Activated T-helper 2 cell treated with anti-CD3 and anti-CD28 coated beads, Interferon-gamma antibody, Interleukin-2, Interleukin-4, amounts not matched to agents 10 μg/mL and 5 μg/mL and 100 μg/mL, durations not matched to agents 14 hours and 24 hours and 36 hours (primary cell): ENCODE measurements at places on chromosomes 7 and 10. TPM values are rescaled to one million over a fixed set of nuclear protein-coding genes. Genes with fewer than 3 reads are reported as not detected.
A peak's percentile ranks its signal among the peaks of the same experiment; 100 is the strongest.

GRCh38 chr7:55432939-55433784 lies 68.0 kb downstream of the LANCL2 start:
- peaks cover 4% of the 10 kb centered on the region for H3K4me1 ChIP-seq
- H3K27ac ChIP-seq = no peak overlapping the region
- H3K36me3 ChIP-seq = no peaks in the 10 kb centered on the region
- H3K4me3 ChIP-seq = no peak overlapping the region
- DNase-seq = no peak
- H3K27me3 ChIP-seq = no peaks in the 10 kb centered on the region

GRCh38 chr10:49311555-49312236 lies 12.7 kb downstream of the C10orf71 start:
- H3K36me3 ChIP-seq = no peaks in the 10 kb centered on the region
- no peak overlapping the region for H3K4me3 ChIP-seq
- H3K27me3 ChIP-seq = peaks cover 15% of the 10 kb centered on the region
- H3K27ac ChIP-seq = peak overlapping the region; percentile 10
- DNase-seq = no peak
- H3K4me1 ChIP-seq = peaks cover 24% of the 10 kb centered on the region

DNA sequence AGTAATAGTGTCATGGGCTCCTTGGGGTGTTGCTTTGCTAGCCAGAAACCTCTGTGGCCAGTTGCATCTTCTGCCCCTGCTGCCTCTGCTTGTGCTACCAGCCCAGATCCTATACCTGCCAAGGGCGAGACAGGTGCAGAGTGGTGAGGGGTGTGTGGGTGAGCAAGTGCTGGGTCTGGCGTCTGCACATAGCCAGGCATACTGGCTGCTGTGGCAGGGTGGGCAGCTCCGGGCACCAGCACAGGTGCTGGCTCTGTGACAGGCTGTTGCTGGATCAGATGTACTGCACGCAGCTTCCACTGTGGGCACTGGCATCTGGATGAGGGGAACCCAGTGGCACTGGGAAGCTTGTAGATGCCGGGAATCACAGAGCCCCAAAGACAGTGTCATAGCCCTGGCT lies 148.4 kb downstream of the NXPH1 start:
- no peak for DNase-seq
- H3K27me3 ChIP-seq = no peaks in the 10 kb centered on the region
- H3K27ac ChIP-seq = no peak overlapping the region
- H3K36me3 ChIP-seq = no peaks in the 10 kb centered on the region
- H3K4me3 ChIP-seq = no peak overlapping the region

- H3K27me3 ChIP-seq = peaks cover 5% of the 10 kb centered on the region
- H3K4me3 ChIP-seq = no peak overlapping the region
- H3K36me3 ChIP-seq = no peaks in the 10 kb centered on the region
- DNase-seq = no peak
Measured at GRCh38 chr10:27685681-27686080, 59.9 kb downstream of the MKX start.

GRCh38 chr10:98242823-98243222 lies 25.2 kb downstream of the LOXL4 start:
- H3K4me1 ChIP-seq = peaks cover 9% of the 10 kb centered on the region
- H3K27me3 ChIP-seq = no peaks in the 10 kb centered on the region
- no peak for DNase-seq
- H3K27ac ChIP-seq = no peak overlapping the region
- H3K4me3 ChIP-seq = no peak overlapping the region

DNA sequence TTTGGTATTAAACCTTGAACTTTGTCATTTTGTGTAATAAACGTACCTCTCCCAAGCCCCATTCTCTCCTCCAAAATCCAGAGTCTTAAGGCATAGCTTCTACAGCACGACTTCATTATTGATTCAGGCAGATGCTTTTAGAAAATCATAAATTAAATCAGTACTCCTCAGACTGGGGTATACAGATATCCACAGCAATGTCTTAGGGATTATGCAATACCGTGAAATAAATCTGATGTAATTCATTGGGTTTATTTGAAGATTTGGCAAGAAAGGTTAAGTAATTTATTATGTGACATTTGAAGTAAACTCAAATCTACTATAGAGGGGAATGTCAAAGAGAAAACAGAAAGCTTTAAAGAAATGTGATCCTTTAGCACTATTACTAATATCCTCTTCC lies 246.1 kb upstream of the PLXDC2 start:
- no peaks in the 10 kb centered on the region for H3K27me3 ChIP-seq
- DNase-seq = no peak
- no peak overlapping the region for H3K4me3 ChIP-seq
- no peaks in the 10 kb centered on the region for H3K36me3 ChIP-seq

DNA sequence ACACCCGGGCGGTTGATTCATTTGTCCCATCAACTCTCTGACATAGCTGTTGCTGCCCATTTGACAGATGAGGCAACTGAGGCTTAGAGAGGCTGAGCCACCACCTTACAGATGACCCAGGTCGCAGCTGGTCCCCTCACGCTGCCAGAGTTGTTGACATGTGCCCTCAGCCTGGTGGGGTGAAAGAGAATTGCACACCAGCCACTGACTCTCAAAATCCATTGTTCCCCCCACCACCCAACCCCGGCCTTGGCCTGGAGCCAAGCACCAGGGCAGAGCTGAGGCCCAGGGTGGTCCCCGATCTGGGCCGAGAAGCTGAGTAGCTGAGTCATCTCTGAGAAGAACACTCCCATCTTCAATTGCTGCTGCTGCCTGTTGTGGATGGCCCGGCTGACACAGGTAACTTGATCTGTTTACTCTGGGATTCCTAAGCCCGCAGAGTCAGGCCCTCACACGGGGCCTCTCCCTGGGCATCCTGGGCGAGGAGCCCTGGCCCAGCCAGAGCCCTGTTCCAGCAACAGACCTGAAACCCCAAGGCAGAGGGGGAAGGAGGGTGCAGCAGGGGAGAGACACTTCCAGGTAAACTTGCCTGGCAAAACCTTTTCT lies 27.5 kb downstream of the PVRIG start:
- H3K4me3 ChIP-seq = no peak overlapping the region
- no peak for DNase-seq
- H3K27ac ChIP-seq = no peak overlapping the region
- peaks cover 3% of the 10 kb centered on the region for H3K36me3 ChIP-seq
- peaks cover 14% of the 10 kb centered on the region for H3K4me1 ChIP-seq

DNA sequence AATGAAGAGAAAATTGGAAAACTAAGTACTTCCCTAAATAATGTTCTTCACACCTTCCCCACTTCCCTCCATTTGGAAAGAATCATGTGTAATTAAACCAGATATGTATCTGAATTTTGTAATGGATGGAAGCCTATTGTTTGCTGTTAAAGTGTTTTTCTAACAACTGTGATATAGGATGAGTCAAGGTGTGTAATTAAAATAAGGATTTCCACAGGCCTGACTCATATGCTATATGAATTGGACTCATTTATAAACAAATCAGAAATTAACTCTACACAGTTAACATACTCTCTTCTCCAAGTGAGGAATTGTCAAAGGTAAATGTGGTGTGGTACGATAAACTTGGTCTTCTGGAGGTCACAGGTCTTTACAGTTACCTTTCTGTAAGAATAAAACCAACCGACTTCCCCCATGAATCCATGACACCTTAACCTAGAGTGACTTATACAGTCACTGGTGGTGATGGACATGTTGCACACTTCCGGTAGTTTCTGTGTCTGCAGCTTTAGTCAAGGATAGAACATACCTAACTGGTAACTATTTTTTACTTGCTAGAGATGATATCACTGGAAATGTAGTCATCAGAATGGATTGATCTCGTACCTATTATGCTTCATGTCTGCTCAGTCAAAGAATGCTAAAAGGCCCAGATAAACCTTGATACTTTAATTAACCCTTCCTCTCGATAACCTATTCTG lies 12.8 kb downstream of the PNLIPRP3 start:
- no peaks in the 10 kb centered on the region for H3K27me3 ChIP-seq
- no peak overlapping the region for H3K4me3 ChIP-seq
- H3K36me3 ChIP-seq = no peaks in the 10 kb centered on the region
- H3K4me1 ChIP-seq = peaks cover 4% of the 10 kb centered on the region
- no peak for DNase-seq

- no peaks in the 10 kb centered on the region for H3K36me3 ChIP-seq
- H3K4me1 ChIP-seq = no peaks in the 10 kb centered on the region
- no peak overlapping the region for H3K4me3 ChIP-seq
- no peak overlapping the region for H3K27ac ChIP-seq
- DNase-seq = no peak
Measured at GRCh38 chr7:35556515-35557471, 138.1 kb downstream of the HERPUD2 start.

GRCh38 chr10:34722404-34722803 lies 92.7 kb downstream of the PARD3 start:
- H3K27ac ChIP-seq = no peak overlapping the region
- no peak overlapping the region for H3K4me3 ChIP-seq
- H3K4me1 ChIP-seq = no peaks in the 10 kb centered on the region
- peaks cover 2% of the 10 kb centered on the region for H3K27me3 ChIP-seq
- DNase-seq = no peak

GRCh38 chr7:102872460-102872859 lies 40.3 kb upstream of the LRRC17 start:
- no peak overlapping the region for H3K27ac ChIP-seq
- H3K4me1 ChIP-seq = peaks cover 36% of the 10 kb centered on the region
- H3K27me3 ChIP-seq = peaks cover 2% of the 10 kb centered on the region
- no peaks in the 10 kb centered on the region for H3K36me3 ChIP-seq
- DNase-seq = no peak

DNA sequence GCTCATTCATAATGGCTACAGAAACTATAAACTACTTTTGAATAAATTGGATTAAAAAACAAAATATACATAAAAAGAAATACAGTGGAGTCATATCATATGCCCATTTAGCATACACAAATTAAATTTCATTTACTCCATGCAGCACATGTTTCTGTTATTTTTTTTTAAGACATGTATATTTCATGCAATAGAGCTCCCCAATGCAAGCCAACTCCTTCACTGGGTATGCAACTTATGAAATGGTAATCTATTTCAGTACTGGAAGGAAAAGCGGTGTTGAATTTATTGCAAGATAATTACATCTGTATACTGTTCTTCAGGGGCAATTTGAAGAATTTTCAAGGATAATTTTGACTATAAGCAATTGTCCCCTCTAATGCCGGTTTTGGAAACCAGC lies 49.9 kb downstream of the NEUROD6 start:
- H3K4me1 ChIP-seq = no peaks in the 10 kb centered on the region
- no peak for DNase-seq
- H3K27me3 ChIP-seq = no peaks in the 10 kb centered on the region
- no peak overlapping the region for H3K4me3 ChIP-seq
- H3K27ac ChIP-seq = no peak overlapping the region
- H3K36me3 ChIP-seq = no peaks in the 10 kb centered on the region

DNA sequence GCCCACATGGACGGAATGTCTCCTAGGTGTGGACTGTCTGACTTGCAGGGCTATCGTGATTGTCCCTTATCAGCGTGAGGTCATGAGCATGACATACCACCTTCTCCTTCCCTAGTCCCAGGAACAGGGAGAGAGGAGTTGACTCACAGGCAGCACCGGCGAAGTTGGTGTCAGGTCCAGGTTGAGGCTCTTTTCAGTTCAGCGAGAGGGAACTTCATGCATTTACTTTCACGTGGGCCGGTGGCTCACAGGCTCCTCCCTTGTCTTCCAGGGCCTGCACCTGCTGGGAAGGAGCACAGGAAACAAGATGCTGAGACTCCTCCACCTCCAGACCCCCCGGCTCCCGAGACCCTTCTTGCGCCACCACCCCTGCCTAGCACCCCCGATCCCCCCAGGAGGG lies 46.1 kb downstream of the PROSER2 start:
- H3K4me1 ChIP-seq = peaks cover 15% of the 10 kb centered on the region
- no peak overlapping the region for H3K27ac ChIP-seq
- H3K36me3 ChIP-seq = no peaks in the 10 kb centered on the region
- peaks cover 66% of the 10 kb centered on the region for H3K27me3 ChIP-seq

DNA sequence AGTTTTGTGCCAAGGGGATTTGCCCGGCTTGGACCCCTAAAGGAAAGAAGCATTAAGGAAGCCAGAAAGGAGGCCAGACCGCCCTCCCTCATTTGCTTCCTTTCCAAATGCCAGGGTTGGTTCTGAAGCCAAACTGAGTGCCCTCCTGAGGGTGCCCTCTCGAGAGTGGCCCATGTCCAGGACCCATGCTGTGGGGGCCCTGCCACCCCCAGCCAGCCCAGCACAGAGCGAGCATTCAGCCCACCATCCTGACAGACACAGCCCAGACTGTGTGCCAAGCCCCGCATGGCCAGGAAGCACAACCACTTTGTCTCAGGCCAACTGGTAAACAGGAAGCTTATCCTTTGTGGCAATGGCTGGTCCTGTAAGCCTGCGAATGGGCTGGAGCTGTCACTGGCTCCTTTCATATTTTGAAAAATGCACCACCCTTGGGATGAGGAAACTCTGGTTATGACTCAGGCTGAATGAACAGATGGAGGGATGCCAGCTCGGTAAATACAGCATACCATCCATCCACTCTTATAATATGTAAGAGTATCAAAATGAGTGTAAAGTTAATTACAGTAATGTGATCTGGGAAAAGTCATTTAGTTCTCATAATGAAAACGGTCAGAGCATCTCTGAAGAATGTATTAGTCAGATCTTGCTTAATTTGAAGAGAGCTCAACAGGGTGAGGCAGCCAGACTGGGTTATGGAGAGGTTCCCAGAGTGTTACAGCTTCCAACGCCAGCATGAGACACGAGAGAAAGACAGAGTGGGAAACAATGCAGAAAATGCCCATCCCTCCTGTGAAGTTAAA lies 65.0 kb downstream of the STK17A start:
- peaks cover 54% of the 10 kb centered on the region for H3K36me3 ChIP-seq
- H3K4me1 ChIP-seq = peaks cover 85% of the 10 kb centered on the region
- no peak for DNase-seq
- peak overlapping the region; percentile 66 for H3K4me3 ChIP-seq
- H3K27me3 ChIP-seq = no peaks in the 10 kb centered on the region

DNA sequence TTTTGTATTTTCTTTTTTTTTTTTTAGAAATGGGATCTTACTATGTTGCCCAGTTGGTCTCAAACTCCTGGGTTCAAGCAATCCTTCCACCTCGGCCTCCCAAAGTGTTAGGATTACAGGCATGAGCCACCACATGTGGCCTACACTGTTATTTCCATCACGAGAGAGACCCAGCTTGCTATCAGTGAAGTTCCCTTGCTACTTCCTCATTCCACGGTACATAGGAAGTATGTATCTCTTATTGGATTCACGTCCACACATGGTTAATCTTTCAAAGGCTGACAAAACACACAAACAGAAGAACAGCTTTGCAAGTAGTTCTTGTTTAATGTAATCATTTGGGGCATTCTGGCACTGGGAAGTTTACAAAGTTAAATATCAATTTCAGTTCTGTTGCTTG lies 50.9 kb downstream of the DCLRE1A start:
- no peak overlapping the region for H3K4me3 ChIP-seq
- peaks cover 42% of the 10 kb centered on the region for H3K27me3 ChIP-seq
- no peak overlapping the region for H3K27ac ChIP-seq
- no peak for DNase-seq

- no peaks in the 10 kb centered on the region for H3K36me3 ChIP-seq
- no peaks in the 10 kb centered on the region for H3K4me1 ChIP-seq
- peaks cover 2% of the 10 kb centered on the region for H3K27me3 ChIP-seq
- H3K27ac ChIP-seq = no peak within 1 kb of the TSS
- DNase-seq = no peak
- no peak within 1 kb of the TSS for H3K4me3 ChIP-seq
Measured at GRCh38 chr10:59753267-59753666, at the start of gene MRLN. Gene MRLN (minus strand): TSS chr10:59753455.

The ANXA11 gene
- total RNA-seq = 251 and 264 TPM in 2 replicates

The SHH gene
- total RNA-seq = 0.07 and 0.14 TPM in 2 replicates

The DNAJC1 gene
- 24.0 and 24.5 TPM in 2 replicates for total RNA-seq

The PON3 gene
- total RNA-seq = 0.14 and 0.30 TPM in 2 replicates
